ENCODE measurements at places on chromosomes 2 and 18.

GRCh38 chr2:191171286-191171685 lies 20.5 kb upstream of the STAT4 start:
- DNase-seq = no peak

DNA sequence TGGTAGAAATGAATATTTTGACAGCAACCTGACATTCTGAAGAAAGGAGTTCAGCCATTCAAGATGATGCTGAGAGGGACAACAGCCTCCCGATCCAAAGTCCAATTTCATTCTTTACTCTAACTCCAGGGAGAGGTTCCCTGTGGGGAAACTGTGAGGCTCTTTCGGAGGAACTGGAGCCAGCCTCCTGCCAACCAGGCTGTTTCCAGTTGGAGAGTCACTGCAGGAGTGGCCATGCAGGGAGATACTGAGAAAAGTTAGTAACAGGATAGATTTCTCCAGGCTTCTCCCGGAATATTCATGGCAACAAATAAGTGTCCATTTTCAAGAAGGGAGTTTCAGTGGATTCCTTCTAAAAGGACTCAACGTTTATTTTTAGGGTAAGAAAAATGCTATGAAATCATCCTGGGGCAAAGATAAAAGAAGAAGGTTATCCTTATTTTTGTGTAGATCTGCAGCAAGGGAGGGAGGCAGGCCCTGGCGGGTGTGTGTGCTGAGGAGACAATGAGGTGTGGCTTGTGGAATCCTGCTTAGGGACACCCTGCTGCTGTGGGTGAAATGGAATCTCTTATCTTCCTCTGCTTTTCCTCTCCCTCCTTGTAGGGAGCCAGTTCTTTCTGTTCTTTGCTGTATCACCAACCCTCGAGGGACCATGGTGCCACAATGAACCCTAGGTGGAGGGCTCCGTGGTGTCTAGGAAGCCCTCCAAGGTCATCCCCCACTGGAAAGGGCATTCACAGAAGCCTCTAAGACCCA lies 18.1 kb downstream of the KLHL14 start:
- DNase-seq = no peak

DNA sequence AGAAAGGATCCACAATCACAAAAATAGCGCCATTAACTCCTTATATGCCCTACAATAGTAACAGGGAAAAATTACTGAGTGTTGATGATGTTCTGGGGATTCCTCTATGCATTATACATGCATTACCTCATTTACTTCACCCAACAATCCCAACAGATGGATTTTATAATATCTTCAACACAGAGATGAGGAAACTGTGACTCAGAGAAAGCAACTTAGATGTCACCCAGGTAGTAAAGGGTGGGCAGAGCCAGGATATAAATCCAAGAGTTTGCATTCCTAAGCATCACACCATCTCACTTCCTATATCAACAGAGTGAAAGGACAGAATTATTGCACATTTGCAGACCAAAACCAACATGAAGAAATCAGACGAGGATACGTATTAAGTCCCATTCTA lies 144.2 kb downstream of the TCF4 start:
- no peak for DNase-seq

GRCh38 chr2:12773586-12774394 lies 57.1 kb downstream of the TRIB2 start:
- no peak for DNase-seq

GRCh38 chr2:73366060-73366459 lies 19.6 kb upstream of the ALMS1 start:
- DNase-seq = no peak

- no peak for DNase-seq
These were observed 10.4 kb downstream of the CERKL start for GRCh38 chr2:181646415-181646987.

- DNase-seq = no peak
These were observed 111.6 kb downstream of the SMAD7 start for GRCh38 chr18:48838921-48839818.

- no peak for DNase-seq
These were observed 148.5 kb downstream of the TMEM200C start for GRCh38 chr18:5746844-5747243.

- DNase-seq = no peak
These were observed 49.7 kb upstream of the ZNF516 start for GRCh38 chr18:76544511-76545345.

GRCh38 chr2:235004329-235004903 lies 52.6 kb downstream of the SH3BP4 start:
- no peak for DNase-seq

DNA sequence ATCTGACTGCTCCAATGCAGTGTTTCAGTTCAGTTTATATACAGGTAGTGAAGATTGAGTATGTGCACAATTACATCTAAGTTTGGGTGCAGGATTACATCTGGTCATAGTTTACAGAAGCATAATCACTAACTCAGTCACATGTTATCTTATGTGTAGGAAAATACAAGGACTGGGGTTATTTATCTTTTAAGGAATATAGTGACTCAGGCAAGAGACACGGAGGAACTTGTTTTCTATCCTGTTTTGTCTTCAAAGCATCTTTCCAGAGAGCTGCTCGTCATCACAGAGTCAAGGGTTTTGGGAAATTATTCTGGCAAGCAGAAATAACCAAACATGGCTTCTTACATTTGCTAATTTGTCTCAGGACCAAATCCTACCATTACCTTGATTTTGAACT lies 1371.5 kb upstream of the TMEFF2 start:
- no peak for DNase-seq

Measured in GM10248 (cell line).